ENCODE measurements at places on chromosomes 13 and 19. TPM values are rescaled to one million over a fixed set of nuclear protein-coding genes. Genes with fewer than 3 reads are reported as not detected.

DNA sequence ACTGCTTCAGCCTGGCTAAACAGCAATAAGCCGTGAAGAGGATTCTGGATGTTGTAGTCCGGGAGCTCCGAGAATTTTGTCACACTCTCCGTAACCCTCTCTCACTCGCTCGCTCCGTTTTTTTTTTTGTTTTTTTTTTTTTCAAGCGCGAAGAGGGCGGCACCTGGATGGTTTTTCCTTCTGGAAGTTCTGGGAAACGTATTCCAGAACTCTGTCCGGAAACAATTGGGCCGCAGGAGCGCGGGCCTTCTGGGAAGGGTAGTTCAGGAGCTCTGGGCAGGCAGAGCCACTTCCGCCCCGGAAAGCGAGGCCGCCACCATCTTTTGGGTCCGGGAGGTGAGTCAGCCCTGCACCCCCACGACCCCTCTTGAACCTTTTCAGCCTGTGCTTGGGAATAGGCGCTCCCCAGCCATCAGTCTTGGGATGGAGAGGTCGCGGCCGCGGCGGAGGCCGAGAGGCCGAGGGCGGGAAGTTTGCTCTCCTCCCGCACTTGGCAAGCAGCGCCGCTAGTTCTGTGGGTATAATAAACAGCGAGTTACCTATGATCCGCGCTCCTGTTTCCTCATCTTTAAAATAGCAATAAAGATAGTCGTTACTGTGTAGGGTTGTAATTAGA is at the start of gene ZNF227:
Gene ZNF227, plus strand, starts transcription at position 283 of the 616 bp plus-strand sequence. CDS start 5,261 bp downstream, outside the sequence.
- H3K4me1 ChIP-seq, result peaks cover 28% of the 10 kb centered on the region
- H3K27me3 ChIP-seq, result no peaks in the 10 kb centered on the region
- peaks cover 44% of the 10 kb centered on the region for H3K36me3 ChIP-seq
- DNase-seq, result peak; percentile 85
- peak within 1 kb of the TSS; percentile 93 for H3K4me3 ChIP-seq

- no peaks in the 10 kb centered on the region for H3K4me1 ChIP-seq
- no peak overlapping the region for H3K27ac ChIP-seq
- peaks cover 17% of the 10 kb centered on the region for H3K27me3 ChIP-seq
Measured at GRCh38 chr13:45882626-45883025, 31.1 kb upstream of the SIAH3 start.

The BLVRB gene
- 15.1 TPM for total RNA-seq

The REXO1 gene
- total RNA-seq, result 52.9 TPM

The ZFP14 gene
- total RNA-seq, result 5.4 TPM

The TUBB4A gene
- 6.6 TPM for total RNA-seq
